ENCODE measurements at places on chromosomes 5 and 9.
A peak's percentile ranks its signal among the peaks of the same experiment; 100 is the strongest.

GRCh38 chr5:40665635-40666298 is 13.9 kb upstream of the PTGER4 start:
- DNase-seq = no peak

DNA sequence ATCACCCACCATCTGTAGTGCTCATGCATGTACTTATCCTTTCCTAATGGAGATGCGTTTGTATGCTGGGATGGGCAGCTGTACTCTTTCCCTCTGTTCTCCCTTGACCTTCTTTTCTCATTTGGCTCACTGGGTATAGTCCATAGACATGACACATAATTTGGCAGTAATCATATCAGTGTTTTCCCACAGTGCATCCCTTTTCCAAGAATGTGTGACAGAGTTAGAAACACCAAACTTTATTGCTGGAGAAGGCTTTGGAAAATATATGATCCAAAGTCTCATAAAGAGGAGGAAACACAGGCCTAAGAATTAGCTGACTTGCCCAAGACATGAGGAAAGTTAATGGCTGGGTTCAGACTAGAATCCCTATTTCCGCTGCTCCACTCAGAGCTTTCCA is 1233.4 kb upstream of the DMAC1 start:
- DNase-seq = no peak

- DNase-seq = no peak
Observed at GRCh38 chr9:20187318-20187717, 398.5 kb upstream of the SLC24A2 start.

- DNase-seq = no peak
Observed at GRCh38 chr5:53038196-53038847, 49.2 kb downstream of the ITGA2 start.

DNA sequence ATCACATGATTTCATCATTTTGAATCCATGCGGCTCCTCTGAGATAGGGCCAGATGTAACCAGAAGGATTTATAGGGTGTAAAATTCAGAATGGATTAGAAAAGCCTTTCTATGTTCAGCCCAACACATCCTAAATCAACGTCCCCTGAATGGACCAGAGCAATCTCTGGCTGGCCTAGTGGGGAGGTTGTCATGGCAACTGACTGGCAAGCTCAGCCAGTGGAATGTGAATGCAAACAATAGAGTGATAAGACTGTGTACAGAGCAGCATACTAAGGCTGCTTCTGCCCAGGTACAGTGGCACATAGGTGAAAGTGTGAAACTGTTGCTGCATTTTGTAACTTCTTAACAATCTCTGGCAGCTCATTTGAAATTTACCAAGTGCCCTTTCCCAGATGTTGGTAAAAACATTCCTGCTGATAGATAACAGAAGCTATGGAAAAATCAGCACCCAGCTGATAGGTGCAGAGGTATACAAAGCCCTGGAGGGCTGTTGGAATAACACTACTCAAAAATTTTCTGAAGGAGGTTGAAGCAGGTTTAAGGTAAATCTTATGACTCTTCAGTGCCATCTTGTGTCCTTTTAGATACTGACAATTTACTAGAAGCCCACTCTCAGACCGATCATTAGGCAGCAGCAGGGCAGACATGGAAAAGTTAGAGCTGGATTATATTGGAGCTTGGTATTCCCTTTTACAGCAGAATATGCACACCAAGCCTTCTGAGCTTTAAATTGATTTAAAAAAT is 267.2 kb downstream of the RAB3C start:
- no peak for DNase-seq

DNA sequence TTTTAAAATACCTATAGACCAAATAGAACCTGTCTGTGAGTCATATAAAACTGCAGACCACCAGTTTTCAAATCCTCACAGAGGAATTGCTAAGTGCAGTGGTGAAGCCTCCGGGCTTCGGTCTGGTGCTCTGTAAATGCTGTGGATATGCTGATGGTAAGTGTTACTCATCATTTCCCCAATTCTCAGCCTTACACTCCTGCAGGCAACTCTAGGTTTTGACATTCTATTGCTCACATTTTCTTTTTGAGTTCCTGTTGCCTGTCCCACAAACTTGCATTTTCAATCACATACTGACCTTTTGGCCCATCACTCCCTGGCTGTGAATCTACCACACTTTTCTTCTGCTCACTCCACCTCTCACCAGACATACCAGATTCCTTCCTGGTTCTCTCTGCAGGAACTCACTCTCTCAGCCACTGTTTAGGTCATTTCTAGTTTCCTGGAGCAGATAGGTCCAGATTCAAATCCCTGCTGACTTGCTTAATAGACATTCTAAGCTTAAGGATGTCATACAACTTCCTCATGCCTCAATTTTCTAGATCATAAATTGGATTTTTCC is 192.9 kb downstream of the RAB3C start:
- DNase-seq = no peak

- DNase-seq = no peak
Observed at GRCh38 chr5:31731016-31731415, 92.1 kb downstream of the PDZD2 start.

- DNase-seq = no peak
Observed at GRCh38 chr5:58153255-58153654, 306.6 kb downstream of the PLK2 start.

- DNase-seq = no peak
Observed at GRCh38 chr5:142183561-142183960, 75.0 kb downstream of the NDFIP1 start.

GRCh38 chr9:89845321-89845720 is 240.5 kb downstream of the GADD45G start:
- no peak for DNase-seq

- DNase-seq = no peak
Observed at GRCh38 chr5:131259326-131259725, 4.5 kb upstream of the CDC42SE2 start.

GRCh38 chr9:91567642-91568274 is 144.1 kb upstream of the NFIL3 start:
- no peak for DNase-seq

DNA sequence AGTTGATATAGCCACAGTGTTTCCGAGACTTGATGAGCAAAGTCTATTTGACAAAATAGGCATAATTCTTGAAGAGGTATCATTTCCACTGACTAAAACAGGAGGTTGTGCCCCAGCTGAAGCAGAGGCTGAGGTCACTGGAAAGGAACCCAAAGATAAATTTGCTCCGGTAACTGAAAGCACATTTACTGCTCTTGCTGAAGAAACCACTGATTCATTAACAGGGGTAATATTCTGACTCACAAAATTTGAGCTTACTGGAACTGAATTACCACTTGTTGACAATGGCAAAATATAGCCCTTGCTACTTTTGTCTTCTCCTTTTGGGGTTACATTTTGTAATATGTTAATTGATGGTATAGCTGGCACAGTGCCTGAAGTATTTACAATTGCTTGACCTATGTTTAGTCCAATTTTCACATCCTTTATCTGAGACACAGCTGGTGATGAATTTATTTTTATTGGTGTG is 30.2 kb downstream of the MLANA start:
- peak; percentile 37 for DNase-seq
